ENCODE measurements at places on chromosomes 6 and 20. TPM values are rescaled to one million over a fixed set of nuclear protein-coding genes. Genes with fewer than 3 reads are reported as not detected.

GRCh38 chr6:70289299-70289698 is 13.6 kb downstream of the COL9A1 start:
- no peaks in the 10 kb centered on the region for H3K4me1 ChIP-seq
- H3K27ac ChIP-seq = no peak overlapping the region
- H3K27me3 ChIP-seq = peaks cover 25% of the 10 kb centered on the region
- no peak overlapping the region for H3K4me3 ChIP-seq
- DNase-seq = no peak

DNA sequence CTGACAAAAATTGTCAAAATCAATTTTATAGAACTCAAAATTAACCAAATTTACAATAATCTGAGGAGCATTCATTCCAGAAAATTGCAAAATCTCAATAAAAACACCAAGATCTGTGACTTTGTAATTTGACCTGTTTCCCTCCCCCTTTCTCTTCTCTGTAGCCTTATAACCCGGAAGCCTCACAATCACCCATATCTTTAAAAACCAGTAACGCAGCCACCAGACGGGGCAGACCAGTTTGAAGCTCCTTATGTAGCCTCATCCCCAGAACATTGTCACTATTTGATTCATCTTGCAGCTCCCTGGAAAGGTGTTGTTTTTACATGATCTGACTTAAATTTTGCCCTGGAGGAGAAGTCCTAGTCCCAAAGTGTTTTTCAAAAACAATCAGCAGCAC is 27.5 kb upstream of the TGM6 start:
- no peak overlapping the region for H3K27ac ChIP-seq
- no peaks in the 10 kb centered on the region for H3K4me1 ChIP-seq
- H3K27me3 ChIP-seq = peaks cover 14% of the 10 kb centered on the region
- no peaks in the 10 kb centered on the region for H3K36me3 ChIP-seq

DNA sequence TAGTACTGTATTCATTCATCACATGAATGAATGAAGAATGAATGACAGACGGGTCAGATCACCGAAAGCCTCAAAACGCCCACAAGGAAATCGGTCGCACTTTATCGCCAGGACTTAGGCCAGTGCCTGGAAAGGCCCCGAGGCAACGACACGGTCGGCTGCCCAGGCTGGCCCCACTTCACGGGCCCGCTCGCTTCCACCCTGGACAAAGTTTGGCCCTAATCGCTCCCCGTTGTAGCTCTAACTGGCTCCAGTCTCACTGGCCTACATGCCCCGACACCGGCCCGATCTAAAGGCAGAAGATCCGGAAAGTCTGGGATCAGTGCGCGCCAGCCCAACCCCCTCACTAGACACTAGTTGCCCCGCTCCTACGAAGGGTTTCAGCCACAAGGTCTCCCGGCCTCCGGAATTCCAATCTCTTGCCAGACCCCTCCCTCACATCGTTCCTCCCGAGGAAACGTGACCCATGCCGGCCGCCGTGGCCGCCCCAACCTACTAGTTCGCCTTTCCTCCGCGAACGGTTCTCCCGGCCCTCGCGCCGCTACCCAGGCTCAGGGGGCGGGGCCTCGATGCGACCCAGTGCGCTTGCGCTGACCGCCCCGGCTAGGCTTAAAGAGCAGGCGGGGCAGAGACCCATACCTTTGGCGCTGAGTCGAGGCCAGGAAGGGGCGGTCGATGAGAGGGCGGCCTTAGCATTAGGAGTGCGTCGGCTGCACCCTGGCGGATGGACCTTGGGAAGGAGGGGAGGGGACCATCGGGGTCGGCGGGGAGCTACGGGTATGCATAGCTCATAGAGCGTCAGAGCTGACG is at the start of the genes GSS and MYH7B:
Gene GSS, minus strand, starts transcription at position 576 of the 810 bp plus-strand sequence. CDS start 3,954 bp downstream, outside the sequence.
Gene MYH7B, plus strand, starts transcription at position 638 of the 810 bp plus-strand sequence. CDS start 22,138 bp downstream, outside the sequence.
- no peaks in the 10 kb centered on the region for H3K27me3 ChIP-seq
- H3K4me3 ChIP-seq = peak within 1 kb of the TSS; percentile 66
- DNase-seq = peak; percentile 99
- H3K27ac ChIP-seq = peak within 1 kb of the TSS; percentile 87

The PRSS16 gene
- 15.1 TPM for total RNA-seq

The FERMT1 gene
- total RNA-seq = 2.4 TPM

GRCh38 chr20:2144850-2145249 is 43.2 kb downstream of the STK35 start:
- H3K4me3 ChIP-seq = no peak overlapping the region
- no peak overlapping the region for H3K27ac ChIP-seq
- peaks cover 15% of the 10 kb centered on the region for H3K36me3 ChIP-seq
- no peak for DNase-seq
- H3K4me1 ChIP-seq = peaks cover 9% of the 10 kb centered on the region

The OOEP gene
- total RNA-seq = 1.2 TPM
